B cell (primary cell): ENCODE measurements at places on chromosomes 3 and 15. TPM values are rescaled to one million over a fixed set of nuclear protein-coding genes. Genes with fewer than 3 reads are reported as not detected.

Gene DLL4
- 0.30 and 0.36 TPM in 2 replicates for total RNA-seq

Gene ZBTB47
- 1.6 TPM in 2 replicates for total RNA-seq

Gene TGM5
- 0.42 TPM in 1 of 2 replicates, not detected in the other for total RNA-seq

Gene SLC22A14
- not detected in 2 replicates for total RNA-seq

Gene LAMB2
- 0.05 and 0.74 TPM in 2 replicates for total RNA-seq

Gene UBAP1L
- 18.4 and 19.9 TPM in 2 replicates for total RNA-seq

Gene C2CD4A
- not detected in 2 replicates for total RNA-seq

Gene PPP1R14D
- total RNA-seq = not detected in 2 replicates

Gene CHRNA7
- not detected in 2 replicates for total RNA-seq

Gene ADGRG7
- not detected in 2 replicates for total RNA-seq

Gene EIF3J
- 61.0 and 66.7 TPM in 2 replicates for total RNA-seq

Gene VGLL4
- total RNA-seq = 29.0 and 30.2 TPM in 2 replicates

Gene OCA2
- total RNA-seq = 0.12 TPM in 1 of 2 replicates, not detected in the other

Gene ZIC4
- total RNA-seq = not detected in 2 replicates

Gene TMEM108
- total RNA-seq = not detected in 2 replicates

Gene IL12A
- total RNA-seq = 4.3 and 6.1 TPM in 2 replicates

Gene CCDC54
- total RNA-seq = not detected in 2 replicates

DNA sequence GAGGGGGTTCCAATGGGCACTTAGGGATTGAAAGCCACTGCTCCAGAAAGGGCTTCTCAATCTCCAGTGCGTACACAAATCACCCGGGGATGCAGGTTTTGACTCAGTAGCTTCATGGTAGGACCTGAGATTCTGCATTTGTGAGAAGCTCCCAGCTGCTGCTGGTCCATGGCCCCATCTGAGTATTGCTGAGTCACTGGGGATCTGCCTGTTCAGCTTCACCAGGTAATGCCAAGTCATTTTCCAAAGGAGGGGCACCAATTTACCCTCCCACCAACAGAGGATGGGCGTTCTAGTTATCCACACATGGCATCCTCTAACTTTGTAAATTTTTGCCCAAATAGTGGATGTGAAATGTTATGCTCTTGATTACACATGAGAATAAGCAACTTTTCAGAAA lies 12.9 kb upstream of the CEMIP start:
- DNase-seq = no peak

GRCh38 chr15:25239471-25240345 lies 199.1 kb downstream of the UBE3A start:
- DNase-seq = no peak

DNA sequence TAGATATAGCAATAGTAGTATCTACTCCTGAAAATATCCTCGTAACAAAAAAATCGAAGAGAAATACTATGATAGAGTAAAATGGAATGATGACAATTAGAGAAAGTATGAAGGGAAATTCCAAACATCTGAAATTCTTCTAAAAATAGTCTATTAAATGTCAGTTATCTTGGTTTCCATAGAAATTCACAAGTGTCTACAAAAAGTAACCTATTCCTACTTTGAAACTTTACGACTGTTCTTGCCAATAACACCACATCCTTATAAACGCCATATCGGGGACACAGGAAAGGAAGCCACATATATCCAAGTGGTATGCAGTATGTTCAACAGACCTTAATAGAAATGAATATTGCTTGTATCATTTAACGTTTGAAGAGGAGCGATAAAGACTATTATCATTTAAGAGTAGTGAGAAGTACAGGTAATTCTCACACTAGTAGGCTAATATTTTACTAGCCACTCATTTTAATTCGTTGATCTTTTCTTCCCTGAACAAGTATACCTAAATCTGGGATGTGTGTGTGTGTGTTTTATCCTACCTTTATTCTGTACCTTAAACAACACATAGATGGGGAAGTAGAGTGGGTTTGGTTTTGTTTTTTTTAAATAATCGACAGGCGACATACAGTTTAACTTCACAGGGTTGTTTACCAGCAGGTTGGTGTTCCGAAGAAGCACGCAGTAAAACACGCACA lies 1.2 kb downstream of the GPR176 start:
- peak; percentile 27 for DNase-seq

GRCh38 chr3:71010726-71011455 lies 572.6 kb downstream of the FOXP1 start:
- peak; percentile 85 for DNase-seq

DNA sequence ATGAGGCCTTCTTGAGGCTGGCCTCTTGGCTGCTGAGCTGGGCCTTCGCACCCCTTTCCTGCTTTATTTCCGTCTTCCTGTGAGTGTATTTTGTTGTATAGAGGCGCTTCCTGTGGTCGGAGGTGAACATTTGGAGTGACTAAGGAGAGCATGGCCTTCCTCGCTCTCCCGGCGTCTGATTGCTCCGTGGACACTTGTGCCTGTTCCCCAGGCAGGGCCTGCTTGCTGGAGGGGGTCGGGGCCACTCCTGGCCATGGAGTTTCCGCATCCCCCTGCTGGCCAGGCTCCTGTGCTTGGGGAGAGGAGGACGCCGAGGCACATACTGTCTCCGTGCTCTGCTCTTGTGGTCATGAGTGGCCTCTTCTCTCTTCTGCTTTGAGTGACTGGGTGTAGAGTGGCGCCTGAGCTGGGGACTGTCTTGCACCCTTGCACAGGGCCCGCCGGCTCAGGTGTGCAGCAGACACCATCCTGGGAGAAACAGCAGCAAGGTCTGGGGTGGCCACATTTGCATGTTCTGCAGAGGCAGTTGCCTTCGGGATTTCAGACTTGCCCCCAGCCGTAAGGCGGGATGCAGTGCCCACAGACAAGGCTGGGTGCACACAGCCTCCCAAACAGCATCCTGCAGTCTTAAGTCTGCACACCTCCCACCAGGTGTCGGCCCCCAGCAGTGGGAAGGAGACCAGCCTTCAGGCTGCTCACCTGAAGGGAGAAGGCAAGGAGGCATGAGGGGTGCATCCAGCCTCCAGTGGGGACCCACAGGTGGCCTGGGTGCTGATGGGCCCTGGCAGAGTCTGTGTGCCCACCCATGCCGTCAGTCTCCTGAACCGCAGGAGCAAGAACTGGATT lies 16.4 kb downstream of the KLF13 start:
- no peak for DNase-seq

GRCh38 chr3:139547666-139548065 lies 8.1 kb upstream of the RBP1 start:
- DNase-seq = no peak

- no peak for DNase-seq
These were observed 58.6 kb downstream of the MAP2K5 start for GRCh38 chr15:67601073-67601472.

- no peak for DNase-seq
These were observed 20.9 kb upstream of the FSTL1 start for GRCh38 chr3:120471643-120472042.

GRCh38 chr3:53155760-53156159 lies 5.2 kb upstream of the PRKCD start:
- no peak for DNase-seq

- DNase-seq = no peak
These were observed 90.8 kb downstream of the MCTP2 start for GRCh38 chr15:94322141-94322540.

- no peak for DNase-seq
These were observed 154.3 kb downstream of the GOLIM4 start for GRCh38 chr3:167941234-167941995.

DNA sequence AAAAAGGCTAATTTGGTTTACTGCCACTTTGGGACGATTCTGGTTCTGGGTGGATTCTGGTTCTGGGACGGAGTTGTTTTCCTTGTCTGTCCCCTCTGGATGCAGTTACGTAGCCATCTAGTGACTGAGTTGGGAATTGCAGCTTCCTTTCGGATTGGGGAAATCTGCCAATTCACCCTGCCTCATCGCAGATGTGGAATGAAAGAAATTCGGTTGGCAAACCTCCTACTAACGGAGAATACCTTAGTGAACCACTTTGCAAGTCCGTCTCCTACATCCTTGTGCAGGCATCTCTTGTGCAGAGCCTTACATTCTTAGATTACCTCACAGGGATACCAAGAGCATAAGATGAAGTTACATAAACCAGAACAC lies 31.5 kb upstream of the AP4E1 start:
- DNase-seq = peak; percentile 82

- DNase-seq = no peak
These were observed 39.5 kb upstream of the CHRNB4 start for GRCh38 chr15:78680431-78681075.

GRCh38 chr15:91530956-91531582 lies 322.4 kb upstream of the SLCO3A1 start:
- no peak for DNase-seq

- DNase-seq = no peak
These were observed 201.2 kb downstream of the BCHE start for GRCh38 chr3:165635791-165636683.

DNA sequence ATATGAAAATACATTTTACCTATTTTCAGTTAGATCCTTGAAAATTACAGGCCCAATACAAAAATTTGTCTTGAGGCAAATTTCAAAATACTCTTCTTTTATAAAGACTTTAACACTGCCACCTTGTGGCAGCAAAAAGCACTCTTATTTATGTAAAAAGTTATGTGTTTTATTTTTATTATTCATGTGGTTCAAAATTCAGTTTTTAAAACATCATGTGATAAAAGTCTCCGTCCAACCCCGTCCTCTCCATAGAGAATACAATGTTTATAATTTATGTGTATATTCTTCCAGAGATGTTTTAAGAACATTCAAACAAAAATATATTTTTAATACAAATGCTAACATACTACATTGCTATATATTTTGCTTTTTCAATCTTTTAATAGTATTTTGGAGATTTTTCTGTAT lies 36.9 kb upstream of the TRIM59 start:
- peak; percentile 48 for DNase-seq

- DNase-seq = no peak
These were observed 12.5 kb downstream of the DPH6 start for GRCh38 chr15:35533130-35534110.

DNA sequence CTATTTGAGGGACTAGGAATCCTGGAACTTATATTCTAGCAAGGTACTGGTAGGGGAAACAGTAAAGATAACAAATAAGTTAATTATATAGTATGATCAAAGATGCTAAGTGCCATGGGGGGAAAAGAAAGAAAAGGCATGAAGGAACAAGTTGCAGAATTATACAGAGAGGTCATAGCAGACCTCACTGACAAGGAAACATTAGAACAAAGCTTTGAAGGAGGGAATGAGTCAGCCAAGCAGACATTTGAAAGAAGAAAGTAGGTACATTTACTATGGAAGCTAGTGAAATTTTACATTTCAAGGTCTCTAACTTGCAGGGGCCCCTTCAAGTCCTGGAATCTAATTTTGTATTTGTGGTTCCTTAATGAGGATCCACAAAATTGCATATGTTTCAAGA lies 57.2 kb upstream of the TIPARP start:
- DNase-seq = no peak

DNA sequence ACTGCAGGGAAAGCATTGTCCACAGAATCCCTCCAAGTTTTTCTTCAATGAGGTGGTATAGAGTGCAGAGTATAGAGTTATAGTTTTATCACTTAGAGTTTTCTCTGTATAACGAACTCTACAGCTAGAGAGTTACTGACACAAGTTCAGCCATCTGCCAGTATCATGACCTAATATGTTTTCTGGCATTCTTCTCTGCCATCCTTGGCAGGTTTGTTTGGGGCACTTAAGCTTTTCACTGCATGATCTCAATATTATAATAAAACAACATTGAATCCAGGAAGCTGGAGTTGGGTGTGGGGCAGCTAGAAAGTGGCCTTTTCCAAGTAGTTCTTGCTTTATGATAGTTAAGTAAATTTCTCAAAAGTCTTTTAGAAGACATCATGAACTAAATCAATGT lies 743.5 kb upstream of the ARPP21 start:
- DNase-seq = no peak

- DNase-seq = peak; percentile 10
These were observed 1.4 kb downstream of the PFN2 start for GRCh38 chr3:149969110-149969939.

GRCh38 chr15:77402740-77403379 lies 17.0 kb downstream of the PEAK1 start:
- DNase-seq = no peak
